HCT116 (cell line): ENCODE measurements at places on chromosomes 7 and 10. TPM values are rescaled to one million over a fixed set of nuclear protein-coding genes. Genes with fewer than 3 reads are reported as not detected.

GRCh38 chr10:131818510-131819234 is 82.1 kb upstream of the PPP2R2D start:
- no peak for DNase-seq

DNA sequence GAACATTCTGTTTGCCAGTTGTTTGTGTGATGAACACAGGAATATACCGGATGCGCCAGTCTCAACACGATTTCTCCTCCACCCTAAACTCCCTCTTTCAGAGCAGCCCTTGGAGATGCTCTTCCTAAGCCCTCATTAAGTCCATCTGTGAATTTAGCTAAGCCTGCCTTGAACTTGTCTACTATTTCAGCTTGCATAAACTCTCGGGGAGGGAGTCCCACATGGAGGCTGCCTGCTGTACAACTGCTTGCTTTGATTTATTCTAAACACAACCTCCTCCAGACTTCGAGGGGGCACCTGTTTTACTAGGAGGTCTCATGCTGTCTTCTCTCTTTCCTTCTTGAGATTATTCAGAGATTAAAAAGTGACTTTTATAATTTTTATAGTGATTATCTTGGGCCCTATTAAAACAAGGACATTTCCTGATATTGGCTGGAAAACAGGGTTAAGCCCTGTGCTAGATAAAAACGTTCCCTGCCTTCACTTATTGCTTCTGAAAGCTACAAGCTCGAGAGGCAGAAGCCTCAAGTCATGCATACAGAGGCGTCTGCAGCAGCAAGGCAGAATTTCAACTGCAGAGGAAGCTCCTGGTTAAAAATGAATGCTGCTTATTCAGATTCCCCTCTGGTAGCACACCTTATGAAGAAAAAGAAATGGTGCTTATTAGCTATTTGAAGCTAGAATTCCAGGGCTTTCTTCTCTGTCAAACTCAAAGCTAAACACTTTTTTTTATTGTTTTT is 174.3 kb downstream of the FANK1 start:
- DNase-seq: no peak

GRCh38 chr10:31390804-31391203 is 71.8 kb downstream of the ZEB1 start:
- no peak for DNase-seq

Gene CUL1
- 53.1 TPM for total RNA-seq

GRCh38 chr10:74523199-74523598 is 303.2 kb upstream of the KAT6B start:
- DNase-seq: no peak

DNA sequence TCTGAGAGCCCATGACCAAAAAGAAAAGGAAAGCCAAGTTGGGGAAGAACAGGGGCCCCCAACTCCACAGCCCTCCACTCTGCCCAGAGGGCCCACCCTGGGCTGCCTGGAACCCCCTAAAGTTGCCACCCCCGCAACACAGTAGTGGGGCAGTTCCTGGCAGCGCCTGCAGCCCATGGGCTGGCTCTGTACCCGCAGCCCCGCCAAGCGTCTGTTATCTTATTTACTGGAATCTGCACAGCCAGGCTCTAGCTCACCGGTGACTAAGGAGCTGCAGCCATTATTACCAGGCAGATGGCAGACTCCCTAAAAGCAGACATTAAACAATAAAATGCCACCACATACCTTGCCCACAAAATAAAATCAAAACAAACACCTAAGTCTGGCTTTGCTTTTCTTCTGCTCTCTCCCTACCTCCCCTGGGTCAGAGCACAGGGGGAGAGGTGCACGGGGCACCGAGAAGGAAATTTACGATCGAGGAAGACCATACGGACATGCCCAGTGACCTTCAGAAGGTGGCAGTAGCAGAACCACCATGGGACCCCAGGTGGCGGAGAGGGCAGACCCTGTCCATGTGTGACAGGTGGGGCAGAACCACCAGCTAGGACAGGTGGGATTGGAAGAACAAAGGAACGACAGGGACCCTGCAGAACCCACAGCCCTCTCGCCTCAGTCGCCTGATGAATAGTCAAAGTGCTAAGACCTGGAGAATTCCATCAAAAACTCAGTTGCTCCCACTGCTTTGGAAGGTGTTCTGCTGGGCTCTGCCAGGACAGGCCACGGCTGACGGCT is 66.3 kb downstream of the PRKAG2 start:
- DNase-seq: no peak
